Posterior vena cava (tissue), 2 donors: ENCODE measurements at places on chromosomes 12 and 14. TPM values are rescaled to one million over a fixed set of nuclear protein-coding genes. Genes with fewer than 3 reads are reported as not detected.

RIN3 gene
- total RNA-seq, result 34.0 TPM

PSMB5 gene
- 71.5 TPM for total RNA-seq

KLRC2 gene
- total RNA-seq, result 0.46 TPM

GRCh38 chr12:79023784-79024183 lies 159.2 kb downstream of the SYT1 start:
- DNase-seq, result no peak

GRCh38 chr12:88805692-88806091 lies 225.4 kb upstream of the KITLG start:
- DNase-seq, result no peak

GRCh38 chr12:3419558-3419957 lies 71.4 kb upstream of the PRMT8 start:
- no peak for DNase-seq

DNA sequence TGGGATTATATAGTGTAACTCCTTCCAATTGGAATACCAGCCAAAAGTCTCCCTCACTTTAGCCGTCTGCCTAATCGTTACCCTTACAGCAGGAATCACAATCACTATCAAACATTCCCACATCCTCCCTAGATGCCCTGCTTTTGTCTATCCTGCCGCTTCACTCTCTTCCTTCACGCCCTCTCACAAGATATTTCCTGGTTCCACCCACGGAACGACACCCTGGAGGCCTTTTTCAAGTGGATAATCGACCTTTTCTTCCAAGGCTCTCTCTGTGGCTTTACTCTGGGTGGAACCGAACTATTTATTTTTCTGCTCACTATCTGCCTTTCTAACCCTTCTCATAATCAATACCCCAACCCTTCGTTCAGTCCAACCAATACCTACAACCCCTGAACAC lies 58.9 kb downstream of the MOK start:
- DNase-seq, result peak; percentile 9

DNA sequence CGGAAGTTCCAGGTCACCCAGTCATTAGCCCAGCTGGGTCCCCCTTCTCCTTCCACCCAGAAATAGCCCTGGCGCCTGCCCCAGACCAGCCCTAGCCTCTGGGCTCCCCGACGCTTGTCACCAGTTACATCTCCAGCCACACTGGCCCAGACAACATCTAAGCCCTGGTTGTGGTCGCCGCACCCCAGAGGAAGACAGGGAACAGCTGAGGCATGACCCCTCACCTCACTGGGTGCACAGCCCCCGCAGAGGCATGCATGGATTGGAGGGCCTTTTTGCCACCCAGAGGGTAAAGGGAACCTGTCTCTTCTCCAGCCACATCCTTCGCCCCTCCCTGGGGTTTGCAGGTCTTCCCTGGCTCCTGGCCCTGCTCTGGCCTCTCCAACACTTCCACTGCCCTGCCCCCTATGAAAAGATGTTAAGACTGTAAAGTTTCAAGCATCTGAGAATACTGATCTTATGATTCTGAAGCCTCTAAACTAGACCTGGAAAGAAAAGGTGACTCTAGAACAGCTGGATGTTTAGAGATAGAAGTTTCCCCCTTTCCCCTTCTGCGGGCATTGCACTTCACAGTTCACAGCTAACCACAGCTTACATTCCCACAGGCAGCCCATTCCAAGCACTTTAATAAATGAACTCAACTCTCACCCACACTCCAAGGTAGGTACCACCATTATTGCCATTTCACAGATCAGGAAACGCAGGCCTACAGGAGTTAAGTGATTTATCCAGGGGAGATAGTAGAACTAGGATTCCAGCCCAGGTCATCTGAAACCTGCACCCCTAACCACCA lies 14.7 kb downstream of the TMEM119 start:
- DNase-seq, result peak; percentile 23

GRCh38 chr14:77580477-77580876 lies 36.0 kb downstream of the SPTLC2 start:
- no peak for DNase-seq

DNA sequence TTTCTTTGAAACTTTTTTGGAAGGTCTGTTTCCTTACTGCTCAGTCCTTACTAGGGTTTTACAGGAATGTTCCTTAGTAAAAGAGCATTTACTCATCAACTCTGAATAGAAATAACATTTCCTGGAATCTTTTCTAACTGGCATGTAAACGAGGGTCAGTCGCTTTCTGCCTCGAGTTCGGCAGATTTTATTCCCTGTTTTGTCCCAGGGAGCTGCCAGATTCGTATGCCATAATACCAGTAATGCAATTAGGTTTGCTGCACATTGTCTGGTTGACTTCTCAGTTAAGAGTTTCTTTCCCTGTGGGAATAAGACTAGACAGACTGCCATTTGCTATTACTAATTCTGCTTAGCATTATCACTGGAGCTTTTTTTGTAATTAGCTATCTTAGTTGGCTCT lies 91.9 kb downstream of the VRK1 start:
- no peak for DNase-seq
